ENCODE measurements at places on chromosomes 12 and 14.

GRCh38 chr12:112936264-112936663 is 2.0 kb upstream of the OAS3 start:
- no peak for DNase-seq

DNA sequence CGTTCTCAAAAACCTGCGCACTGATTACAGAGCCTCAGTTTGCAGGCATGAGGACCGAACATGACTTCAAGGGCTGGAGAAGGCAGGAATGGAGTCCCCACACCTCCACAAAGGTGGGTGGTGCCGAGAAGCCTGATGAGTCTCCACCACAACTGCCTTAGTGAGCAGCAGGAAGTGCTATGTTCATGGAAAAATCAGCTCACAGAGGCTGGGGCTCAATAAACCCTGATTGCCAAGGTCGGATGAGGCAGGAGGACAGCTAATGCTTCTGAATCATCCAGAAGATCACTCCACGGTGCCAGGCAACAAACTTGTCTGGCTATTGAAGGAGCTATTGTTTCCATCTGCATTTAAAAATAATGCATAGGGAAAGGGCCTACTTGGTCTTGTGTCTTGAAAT is 31.1 kb downstream of the APPL2 start:
- DNase-seq: no peak

- no peak for DNase-seq
Measured at GRCh38 chr14:66746316-66747006, 238.5 kb downstream of the GPHN start.

DNA sequence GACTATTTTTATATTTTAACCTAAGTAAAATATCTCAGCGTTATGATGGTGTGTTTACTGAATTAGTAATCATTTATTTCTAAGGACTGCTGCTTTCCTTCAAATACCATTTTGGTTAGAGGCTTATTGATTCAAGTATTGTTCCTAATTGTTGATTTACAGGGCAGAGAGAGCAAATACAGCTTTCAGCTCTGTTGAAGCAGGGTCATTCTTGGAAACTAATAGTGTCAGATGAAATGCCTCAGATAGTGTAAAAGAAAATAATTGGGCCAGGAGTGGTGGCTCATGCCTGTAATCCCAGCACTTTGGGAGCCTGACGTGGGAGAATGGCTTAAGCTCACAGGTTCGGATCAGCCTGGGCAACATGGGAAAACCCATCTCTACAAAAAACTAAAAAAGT is 249.3 kb downstream of the FUT8 start:
- DNase-seq: peak; percentile 62

- no peak for DNase-seq
Measured at GRCh38 chr12:88144037-88144436, 1.9 kb downstream of the TMTC3 start.

GRCh38 chr12:117125272-117125613 is 26.0 kb upstream of the TESC start:
- DNase-seq: no peak

DNA sequence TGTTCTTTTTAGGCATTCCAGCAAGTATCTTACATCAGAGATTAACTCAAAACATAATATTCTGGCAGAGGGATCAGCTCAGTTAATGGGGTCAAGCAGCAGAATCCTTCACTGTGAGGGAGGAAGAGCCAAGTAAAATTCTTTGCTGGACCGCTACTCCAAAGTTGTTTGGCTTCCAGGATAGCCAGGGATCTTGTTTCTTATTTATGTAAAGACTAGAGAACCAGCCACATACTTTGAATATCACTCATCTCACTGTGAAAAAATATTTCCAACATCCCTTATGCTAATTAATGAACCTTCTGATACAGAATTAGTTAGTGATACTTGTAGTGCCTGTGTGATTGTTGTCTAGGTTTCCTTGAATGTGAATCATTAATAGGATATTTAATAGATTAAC is 94.2 kb downstream of the PLEKHA5 start:
- no peak for DNase-seq

- DNase-seq: no peak
Measured at GRCh38 chr14:88975926-88976325, 151.5 kb downstream of the TTC8 start.

DNA sequence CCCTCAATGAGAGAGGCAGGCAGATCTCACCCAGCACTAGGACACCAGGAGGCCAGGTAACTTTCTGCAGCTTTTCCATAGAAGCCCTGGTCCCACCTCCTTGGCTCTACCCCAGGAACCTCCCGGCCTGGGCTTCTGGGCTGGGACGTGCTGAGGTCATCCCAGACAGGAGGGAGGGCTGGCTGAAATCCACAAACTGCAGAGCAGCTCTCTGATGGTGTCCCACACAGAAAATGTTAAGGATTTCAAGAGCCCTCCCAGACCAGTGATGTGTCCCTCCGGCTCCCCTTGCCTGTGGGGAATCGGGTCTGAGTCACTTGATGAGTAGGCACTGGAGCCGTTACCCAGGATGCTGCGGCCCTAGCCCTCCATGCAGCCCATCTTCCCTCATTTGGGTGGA is 124.1 kb downstream of the ESRRB start:
- no peak for DNase-seq

GRCh38 chr12:123134271-123134671 is 16.6 kb downstream of the PITPNM2 start:
- no peak for DNase-seq

DNA sequence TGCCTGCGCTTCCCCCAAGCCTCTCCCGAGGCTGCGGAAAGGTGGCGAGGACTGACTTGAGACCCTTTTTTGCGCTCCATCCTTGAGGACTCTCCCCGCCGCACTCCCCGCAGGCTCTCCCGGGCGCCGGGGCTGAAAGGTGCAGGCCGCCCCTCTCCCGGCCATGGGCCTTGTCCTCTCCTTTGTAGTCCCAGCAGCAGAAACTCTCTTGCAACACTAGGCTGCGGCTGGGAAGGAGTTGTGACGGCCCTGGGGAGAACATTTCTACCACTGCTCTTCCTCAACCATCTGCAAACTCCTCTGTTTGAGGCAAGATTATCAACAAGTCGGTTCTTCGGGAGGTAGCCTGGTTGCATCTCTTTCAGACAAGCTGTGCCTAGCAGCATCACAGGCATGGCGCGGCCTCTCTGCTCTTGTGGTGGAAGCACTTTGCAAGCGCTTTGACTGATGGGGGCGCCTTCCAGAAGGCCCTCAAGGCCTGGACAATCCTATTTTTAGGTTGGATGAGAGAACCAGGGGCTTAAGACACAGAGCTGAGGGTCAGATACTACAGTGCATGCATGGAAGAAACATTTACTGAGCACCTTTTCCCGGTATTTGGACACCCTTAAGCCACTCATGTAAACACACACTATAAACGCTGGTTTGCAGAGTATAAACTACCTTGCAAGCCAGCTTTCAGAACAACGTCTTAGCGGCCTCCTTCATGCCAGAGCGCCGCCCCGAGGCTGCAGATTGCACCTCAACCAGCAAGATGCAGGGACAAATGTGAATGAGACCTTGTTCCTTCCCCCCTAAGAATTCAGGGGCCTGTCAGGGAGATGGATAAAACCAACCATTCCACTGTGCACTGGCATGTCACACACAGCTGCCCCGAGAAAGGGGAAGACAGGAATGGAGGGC is 1.2 kb upstream of the PRIMA1 start:
- peak; percentile 36 for DNase-seq

GRCh38 chr12:111173391-111173790 is 195.5 kb downstream of the PHETA1 start:
- no peak for DNase-seq

DNA sequence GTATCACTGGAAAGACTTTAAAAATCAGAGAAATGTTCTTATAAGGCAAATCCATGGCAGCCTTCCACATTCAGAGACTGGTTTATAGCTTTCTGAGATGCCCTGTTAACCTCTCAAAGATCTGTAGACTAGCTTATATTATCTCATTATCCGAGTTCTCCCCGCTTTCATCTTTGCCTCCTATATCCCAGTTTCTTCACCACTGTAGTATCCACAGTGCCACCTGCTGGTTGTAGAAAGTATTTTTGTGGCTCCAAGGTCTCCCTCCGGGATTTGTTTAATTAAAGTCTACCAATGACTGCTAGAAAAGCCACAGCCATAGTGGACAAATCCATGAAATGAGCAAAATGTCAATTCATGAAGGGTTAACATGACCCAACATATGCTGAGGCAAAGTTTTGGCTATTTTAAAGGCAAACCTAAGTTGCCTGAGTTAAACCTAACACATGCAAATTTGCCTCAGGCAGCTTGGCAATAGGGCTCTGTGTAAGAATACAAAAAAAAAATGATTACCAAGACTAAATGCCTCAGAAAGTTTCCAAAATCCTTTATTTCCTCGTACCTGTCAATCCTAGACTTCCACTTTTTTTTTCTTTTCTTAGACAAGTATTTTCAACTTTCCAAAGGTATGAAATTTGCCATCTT is 218.8 kb upstream of the BMP4 start:
- DNase-seq: peak; percentile 48

DNA sequence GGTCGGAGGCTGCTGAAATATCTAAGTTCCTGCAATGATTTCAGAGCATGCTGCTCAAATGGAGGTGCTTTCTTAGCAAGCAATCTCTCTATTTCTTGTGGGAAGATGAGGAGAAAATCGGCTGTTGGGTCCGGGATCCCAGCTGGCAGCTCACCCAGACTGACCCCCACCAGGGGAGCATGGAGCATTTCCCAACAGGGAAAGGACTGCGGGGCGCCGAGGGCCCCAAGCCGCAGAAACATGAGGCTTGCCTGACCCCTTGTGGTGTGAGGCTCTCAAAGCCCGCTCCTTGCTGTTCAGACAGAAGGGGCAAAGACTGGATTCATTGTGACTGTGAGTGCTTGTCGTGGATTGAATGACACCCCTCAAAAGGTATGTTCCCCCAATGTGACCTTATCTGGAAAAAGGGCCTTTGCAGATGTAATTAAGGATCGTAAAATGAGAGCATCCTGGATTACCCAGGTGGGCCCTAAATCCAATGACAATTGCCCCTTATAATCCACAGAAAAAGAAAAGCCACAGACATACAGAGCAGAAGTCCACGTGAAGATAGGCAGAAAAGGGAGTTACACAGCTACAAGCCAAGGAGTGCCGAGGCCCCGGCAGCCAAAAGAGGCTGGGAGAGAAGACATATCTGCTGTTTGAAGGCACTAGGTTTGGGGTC is 116.3 kb upstream of the VASH1 start:
- DNase-seq: peak; percentile 18

- peak; percentile 89 for DNase-seq
Measured at GRCh38 chr14:75176142-75176820, at the start of gene TMED10. TMED10 (minus strand) TSS chr14:75176612; CDS start chr14:75176579, 33 bp downstream.

GRCh38 chr14:105484069-105484996 is 2.4 kb upstream of the CRIP1 start:
- DNase-seq: no peak

- DNase-seq: no peak
Measured at GRCh38 chr14:91669867-91670266, 62.0 kb downstream of the CATSPERB start.

GRCh38 chr14:105844047-105844630 is 317.8 kb downstream of the TMEM121 start:
- no peak for DNase-seq

DNA sequence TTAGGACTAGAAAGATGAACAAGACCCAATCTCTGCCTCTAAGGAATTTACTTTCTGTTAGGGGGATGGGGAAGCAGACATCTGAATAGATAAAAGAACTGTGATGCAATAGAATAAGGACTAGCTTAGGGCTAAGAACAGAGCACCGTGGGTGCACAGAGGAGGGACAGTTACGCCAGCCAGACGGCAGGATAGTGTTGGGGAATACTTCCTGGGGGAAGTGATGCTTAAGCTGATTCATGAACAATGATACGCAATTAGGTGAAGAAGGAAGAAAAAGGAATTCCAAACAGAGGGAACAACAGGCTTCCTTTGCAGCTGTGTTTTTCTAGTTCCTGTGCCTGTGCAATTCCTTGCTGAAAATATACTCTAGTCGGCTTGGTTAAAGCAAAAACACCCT is 501.1 kb downstream of the APAF1 start:
- DNase-seq: no peak

GRCh38 chr12:71693126-71693525 is 7.2 kb downstream of the TMEM19 start:
- no peak for DNase-seq

DNA sequence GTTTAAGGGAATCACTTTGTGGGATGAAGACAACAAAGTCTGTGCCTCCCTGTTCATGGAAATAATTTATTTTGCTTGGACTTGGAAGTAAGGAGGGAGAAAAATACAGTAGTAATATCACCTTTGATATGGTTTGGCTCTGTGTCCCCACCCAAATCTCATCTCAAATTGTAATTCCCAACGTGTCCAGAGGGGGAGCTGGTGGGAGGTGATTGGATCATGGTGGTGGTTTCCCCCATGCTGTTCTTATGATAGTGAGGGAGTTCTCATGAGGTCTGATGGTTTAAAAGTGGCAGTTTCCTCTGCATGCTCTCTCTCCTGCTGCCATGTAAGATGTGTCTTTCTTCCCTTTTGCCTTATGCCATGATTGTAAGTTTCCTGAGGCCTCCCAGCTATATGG is 460.7 kb downstream of the NOVA1 start:
- DNase-seq: no peak

- DNase-seq: no peak
Measured at GRCh38 chr12:26767116-26767515, 65.9 kb downstream of the ITPR2 start.

GRCh38 chr14:53220914-53221313 is 67.8 kb upstream of the DDHD1 start:
- no peak for DNase-seq

DNA sequence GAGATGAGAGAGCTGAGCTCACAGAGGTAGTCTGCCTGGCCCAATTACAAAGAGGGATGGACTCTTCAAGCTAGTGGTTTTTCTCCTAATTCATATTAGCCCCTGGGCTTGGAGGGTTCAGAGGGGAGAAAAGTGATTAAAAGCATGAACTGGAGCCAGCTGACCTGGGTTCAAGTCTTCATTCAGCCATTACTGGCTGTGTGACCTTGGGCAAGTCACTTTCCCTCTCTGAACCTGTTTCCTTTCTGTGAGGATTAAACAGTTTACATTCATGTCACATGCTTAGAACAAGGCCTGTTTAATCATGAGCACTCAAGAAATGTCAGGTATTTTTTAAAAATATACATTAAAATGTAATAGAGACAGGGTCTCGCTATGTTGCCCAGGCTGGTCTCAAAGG is 7.2 kb upstream of the POP5 start:
- DNase-seq: no peak

- no peak for DNase-seq
Measured at GRCh38 chr12:15155271-15155670, 65.9 kb downstream of the RERG start.

DNA sequence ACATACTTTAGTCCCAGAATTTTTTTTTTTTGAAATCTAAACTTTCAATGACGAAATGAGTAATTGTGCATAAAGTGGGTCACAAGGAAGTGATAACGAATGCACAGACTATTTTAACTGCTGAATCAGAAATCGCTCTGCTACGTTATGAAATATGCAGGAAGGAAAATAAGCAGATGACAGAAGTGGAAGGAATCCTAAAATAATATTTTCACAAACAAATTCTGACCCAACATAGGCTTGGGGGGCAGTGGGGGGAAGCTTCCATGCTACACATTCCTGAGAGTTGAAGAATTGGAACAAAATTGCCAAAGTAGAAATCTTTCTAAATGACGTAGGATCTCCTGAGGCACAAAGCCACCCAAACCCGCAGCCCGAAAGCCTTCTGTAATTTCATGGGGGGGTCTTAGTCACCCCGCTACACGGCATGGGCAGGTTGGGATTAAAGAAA is 89.6 kb downstream of the ARF6 start:
- no peak for DNase-seq

GRCh38 chr12:88634008-88634407 is 53.7 kb upstream of the KITLG start:
- no peak for DNase-seq

GRCh38 chr14:104656014-104656714 is 33.3 kb upstream of the INF2 start:
- DNase-seq: no peak

All from NCI-H1930 (cell line).